ENCODE measurements at places on chromosomes 4 and X. TPM values are rescaled to one million over a fixed set of nuclear protein-coding genes. Genes with fewer than 3 reads are reported as not detected.
A peak's percentile ranks its signal among the peaks of the same experiment; 100 is the strongest.

DNA sequence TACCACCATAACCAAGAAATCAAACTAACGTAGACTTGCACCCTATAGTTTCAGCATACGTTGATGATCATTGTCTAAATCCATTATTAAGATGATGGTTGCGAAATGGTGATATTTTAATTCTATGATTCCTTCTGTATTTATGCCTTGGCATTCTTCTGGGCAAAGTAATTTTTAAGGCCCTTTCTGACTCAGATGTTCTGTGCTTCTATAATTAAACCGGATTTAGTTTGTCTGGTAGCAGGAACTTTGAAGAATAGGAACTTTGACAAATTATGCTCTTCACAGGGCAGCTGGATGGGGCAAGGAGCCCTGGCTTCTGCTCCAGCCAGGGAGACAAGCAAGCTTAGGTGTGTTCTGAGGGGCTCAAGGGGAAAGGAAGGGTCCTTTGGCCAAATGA, 23.8 kb upstream of the PLAC1 start:
- no peak for DNase-seq

GRCh38 chr4:137039370-137039769, 492.9 kb downstream of the PCDH18 start:
- DNase-seq: no peak

- DNase-seq: no peak
These were observed 1.5 kb upstream of the ANXA5 start for GRCh38 chr4:121698236-121698671.

DNA sequence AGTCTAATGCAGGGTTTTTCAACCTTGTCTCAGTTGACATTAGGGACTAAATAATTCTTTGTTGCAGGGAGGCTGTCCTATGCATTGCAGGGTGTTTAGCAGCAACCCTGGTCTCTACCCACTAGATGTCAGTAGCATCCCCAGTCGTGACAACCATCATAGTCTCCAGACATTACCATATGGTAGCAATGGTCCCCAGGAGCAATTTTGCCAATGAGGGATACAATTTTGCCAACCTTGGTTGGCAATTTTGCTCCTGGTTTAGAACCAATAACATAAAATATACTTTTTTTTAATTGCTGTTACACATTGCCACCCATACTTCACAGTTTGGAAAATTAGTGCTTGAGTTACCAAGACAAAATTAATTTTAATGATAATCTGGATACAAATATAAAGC, 6.0 kb downstream of the EREG start:
- DNase-seq: peak; percentile 69

GRCh38 chr4:128335541-128335940, 47.9 kb upstream of the PGRMC2 start:
- DNase-seq: no peak

DNA sequence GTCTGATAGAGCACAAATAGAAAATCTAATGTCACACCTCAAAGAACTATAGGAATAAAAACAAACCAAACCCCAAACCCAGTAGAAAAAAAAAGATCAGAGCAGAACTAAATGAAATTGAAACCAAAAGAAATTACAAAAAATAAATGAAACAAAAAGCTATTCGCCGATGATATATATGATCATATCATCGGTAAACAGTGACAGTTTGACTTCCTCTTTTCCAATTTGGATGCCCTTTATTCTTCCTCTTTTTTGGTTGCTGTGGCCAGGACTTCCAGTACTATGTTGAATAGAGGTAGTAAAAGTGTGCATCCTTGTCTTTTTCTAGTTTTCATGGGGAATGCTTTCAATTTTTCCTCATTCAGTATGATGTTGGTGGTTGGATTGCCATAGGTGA, 215.3 kb upstream of the AR start:
- DNase-seq: no peak

DNA sequence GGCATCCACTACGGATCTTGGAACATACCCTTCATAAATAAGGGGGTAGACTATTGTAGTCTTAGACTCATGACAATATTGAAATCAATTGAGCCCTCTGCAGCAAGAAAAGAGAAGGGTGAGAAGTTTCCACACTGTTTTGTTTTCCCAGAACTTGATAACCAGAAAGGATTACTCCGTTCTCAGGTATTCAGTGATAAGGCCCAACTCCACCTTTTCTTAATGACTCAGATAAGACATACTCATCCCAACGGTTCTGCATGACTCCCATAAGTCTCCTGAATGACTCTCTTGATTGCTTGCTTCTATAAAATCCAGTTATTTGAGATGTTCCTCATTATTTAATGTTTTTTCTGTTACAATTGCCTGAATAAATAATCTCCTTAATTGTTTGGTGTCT, 111.7 kb downstream of the PABPC4L start:
- no peak for DNase-seq

DNA sequence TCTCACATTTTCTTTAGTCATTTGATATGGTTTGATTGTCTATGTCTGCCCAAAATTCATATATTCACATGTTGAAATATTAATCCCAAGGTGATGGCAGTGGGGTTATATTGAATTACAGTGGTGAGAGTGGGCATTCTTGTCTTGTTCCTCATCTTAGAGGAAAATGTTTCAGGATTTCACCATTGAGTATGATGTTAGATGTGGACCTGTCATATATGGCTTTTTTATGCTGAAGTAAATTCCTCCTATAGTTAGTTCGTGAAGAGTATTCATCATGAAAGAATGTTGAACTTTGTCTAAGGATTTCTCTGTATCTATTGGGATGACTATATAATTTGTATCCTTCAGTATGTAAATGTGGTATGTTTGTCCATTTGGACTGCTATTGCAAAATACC, 512.3 kb upstream of the EPHA5 start:
- DNase-seq: no peak

GRCh38 chr4:119053997-119054396, 81.6 kb upstream of the MYOZ2 start:
- no peak for DNase-seq

DNA sequence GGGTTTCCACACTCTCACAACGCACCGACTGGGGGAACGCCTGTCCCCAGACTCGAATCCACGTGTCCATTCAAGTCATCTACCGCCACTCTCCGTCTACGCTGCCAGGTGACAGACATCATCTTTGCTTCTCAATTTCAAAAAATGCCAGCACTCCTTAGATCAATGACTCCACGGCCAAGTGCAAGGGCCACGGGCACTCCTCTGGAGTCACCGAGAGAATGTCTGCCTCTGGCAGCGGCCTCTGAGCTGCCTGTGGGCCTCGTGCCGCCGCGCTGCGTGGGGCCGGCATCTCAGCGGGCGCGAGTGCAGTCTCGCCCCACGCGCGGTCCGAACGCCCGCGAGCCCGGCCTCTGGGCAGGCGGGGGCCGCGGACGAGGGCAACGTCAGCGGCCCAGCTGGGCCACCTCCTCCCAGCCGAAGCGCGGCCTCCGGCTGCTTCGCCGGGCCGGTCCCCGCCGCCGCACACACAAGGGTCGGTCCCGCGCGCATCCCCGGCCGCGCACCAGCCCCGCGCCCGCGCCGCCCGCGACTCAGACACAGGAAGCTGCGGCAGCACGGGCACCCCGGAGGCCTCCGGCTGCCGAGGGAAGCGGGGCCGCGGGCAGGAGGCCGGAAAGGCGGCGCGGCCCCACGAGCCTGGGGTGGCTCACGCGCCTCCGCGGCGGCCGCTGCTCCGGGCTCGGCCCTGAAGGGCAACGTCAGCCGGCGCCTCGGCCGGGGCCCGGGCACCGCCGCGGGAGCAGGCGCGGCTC, 450 bp downstream of the ACSL1 start:
- DNase-seq: peak; percentile 66

UBE2D3 gene
- 337 TPM for total RNA-seq

NDP gene
- total RNA-seq: not detected

MAGEA2B gene
- not detected for total RNA-seq

IQCM gene
- total RNA-seq: not detected

TMEM47 gene
- 0.52 TPM for total RNA-seq
